ENCODE measurements at places on chromosomes 1 and 21. TPM values are rescaled to one million over a fixed set of nuclear protein-coding genes. Genes with fewer than 3 reads are reported as not detected.

DIPK1A gene
- total RNA-seq: 7.9 TPM

CD2 gene
- total RNA-seq: 8.3 TPM

- DNase-seq: no peak
These were observed 129.0 kb upstream of the KLHDC7A start for GRCh38 chr1:18351735-18352134.

GRCh38 chr1:172760121-172760520, 101.2 kb downstream of the FASLG start:
- DNase-seq: no peak

- no peak for DNase-seq
These were observed 44.0 kb downstream of the EIF2D start for GRCh38 chr1:206568256-206568655.
